ENCODE measurements at places on chromosomes 6 and 20. TPM values are rescaled to one million over a fixed set of nuclear protein-coding genes. Genes with fewer than 3 reads are reported as not detected.

GRCh38 chr6:148520109-148520841 lies 177.6 kb downstream of the SASH1 start:
- DNase-seq = no peak

- no peak for DNase-seq
These were observed 56.0 kb downstream of the BCAS1 start for GRCh38 chr20:54014293-54014926.

- no peak for DNase-seq
These were observed 143.7 kb upstream of the ATXN1 start for GRCh38 chr6:16904957-16905356.

DNA sequence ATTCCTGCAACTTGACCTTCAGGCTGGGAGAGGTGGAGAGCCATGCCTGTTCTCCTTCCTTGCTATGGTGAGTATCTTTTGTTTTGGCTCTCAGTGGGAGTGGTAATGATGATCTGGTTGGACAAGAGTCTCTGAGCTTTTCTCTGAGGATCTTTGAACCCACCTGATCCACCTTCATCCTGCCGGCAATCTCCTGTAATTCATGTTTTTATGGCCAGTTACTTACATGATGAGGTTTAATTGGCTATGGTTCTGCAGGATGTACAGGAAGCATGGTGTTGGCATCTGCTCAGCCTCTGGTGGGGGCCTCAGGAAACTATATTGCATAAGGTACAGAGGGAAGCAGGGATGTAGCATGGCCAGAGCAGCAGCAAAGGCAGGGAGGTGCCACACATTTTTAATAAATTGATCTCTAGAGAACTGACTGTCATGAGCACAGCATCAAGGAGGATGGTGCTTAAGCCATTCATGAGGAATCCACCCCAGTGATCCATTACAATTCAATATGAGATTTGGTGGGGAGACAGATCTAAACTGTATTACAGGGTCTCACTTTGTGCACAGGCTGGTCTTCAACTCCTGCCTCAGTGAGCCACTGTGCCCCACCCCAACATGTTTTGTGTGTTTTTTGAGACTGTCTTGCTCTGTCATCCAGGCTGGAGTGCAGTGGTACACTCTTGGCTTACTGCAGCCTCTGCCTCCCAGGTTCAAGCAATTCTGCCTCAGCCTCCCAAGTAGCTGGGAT lies 10.0 kb downstream of the HSPA1B start:
- no peak for DNase-seq

DNA sequence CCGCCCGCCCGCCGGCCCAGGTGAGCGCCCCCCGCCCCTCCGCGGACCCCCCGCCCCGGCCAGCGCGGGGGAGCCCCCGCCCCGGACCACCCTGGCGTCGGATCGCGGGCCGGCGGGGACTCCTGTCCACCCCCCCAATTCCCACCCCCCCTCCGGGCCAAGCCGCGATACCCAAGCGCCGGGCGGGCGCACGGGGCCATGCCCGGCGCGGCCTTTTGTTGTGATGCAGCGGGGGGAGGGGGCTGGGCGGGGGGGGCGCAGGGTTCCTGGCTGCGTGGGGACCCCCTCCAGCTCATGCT lies 245 bp downstream of the SRC start:
- no peak for DNase-seq

Gene SLC22A3
- 0.18 TPM for total RNA-seq

Gene HLA-DQA2
- not detected for total RNA-seq

Gene ABT1
- 20.4 TPM for total RNA-seq

Gene LTB
- not detected for total RNA-seq

Gene KCNQ5
- total RNA-seq = 0.08 TPM

DNA sequence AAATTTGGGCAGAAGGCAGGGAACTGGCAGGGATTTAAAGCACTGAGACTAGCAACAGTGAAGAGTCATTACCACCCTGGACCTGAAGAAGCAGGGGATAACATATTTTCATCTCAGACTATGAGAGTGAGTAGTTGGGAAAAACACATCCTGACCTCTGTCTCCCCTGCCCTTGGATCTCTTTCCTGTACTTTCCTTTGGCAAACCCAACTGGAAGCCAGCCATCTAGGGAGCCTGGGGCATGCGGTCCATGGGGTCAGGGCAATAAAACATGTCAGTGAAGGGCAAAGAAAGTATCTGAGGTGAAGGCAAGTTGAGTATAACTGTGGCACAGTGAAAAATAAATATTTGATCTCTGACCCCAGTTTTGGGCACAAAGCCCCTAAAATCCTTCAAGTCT lies 698.2 kb downstream of the DOK5 start:
- DNase-seq = no peak

- DNase-seq = no peak
These were observed 25.7 kb upstream of the MLIP start for GRCh38 chr6:54085541-54085940.

GRCh38 chr6:151054306-151054705 lies 185.5 kb upstream of the AKAP12 start:
- no peak for DNase-seq

Data from endothelial cell (in vitro differentiated cells).